ENCODE measurements at places on chromosomes 2 and 18.

GRCh38 chr18:74654638-74655037, 57.0 kb downstream of the ZNF407 start:
- DNase-seq, result no peak

DNA sequence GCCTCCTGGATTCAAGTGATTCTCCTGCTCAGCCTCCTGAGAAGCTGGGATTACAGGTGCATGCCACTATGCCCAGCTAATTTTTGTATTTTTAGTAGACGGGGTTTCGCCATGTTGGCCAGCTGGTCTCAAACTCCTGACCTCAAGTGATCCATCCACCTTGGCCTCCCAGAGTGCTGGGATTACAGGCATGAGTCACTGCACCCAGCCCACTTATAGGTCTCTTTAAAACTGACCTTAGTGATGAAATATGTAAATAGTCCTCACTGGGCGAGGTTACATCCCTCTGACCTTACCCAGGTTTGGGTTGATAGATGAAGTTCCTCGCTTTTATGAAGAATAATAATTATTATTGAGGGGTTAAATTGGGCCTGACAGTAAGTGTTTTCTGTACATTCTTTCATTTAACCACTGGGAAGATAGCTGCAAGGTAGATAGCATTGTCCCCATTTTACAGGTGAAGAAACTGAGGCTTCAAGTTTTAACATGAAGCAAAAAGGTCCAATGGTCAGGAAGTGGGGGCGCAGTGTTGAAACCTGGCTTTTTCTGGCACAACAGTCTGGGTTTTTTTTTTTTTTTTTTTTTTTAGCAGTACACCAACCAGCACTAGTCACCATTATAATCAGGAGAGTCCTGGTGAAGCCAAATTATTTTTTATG, 174.8 kb upstream of the EPAS1 start:
- no peak for DNase-seq

DNA sequence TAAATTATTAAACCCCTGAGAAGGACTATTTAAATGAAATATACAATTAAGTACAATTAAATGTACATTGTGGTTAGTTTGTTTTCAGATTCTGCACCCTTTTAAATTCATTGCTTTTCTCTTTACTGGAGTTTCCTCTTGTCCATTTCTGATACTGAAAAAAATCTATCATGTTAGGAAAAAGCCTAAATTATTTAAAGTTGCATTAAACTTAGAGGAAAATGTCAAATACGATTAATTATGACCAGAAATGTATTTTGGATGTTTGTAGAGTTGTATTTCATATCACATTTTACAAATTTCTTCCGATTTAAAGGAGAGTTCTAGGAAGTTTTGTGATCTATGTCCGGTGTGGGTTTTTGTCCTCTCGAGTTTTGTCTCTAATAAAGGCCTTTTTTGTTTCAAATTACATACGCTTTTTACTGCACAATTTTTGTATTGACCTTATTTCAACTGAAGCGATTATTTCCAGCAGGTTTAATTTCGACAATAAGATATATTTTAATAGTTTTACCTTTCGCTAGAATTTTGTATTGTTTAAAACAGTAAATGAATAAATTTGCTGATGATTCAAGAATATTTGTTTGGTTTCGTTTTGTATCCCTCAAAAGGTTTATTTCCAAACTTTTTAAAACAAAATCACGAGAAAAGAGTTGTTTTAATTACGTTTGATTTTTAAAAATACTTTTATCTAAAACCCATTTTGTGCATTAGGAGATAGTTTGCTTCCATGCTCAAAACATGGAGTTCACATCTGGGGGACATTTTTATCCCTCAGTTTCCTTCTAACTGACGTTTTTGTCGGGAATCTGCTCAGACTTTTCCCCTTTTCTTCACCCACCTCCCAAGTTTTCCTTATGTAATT, 3.3 kb upstream of the SATB2 start:
- no peak for DNase-seq

DNA sequence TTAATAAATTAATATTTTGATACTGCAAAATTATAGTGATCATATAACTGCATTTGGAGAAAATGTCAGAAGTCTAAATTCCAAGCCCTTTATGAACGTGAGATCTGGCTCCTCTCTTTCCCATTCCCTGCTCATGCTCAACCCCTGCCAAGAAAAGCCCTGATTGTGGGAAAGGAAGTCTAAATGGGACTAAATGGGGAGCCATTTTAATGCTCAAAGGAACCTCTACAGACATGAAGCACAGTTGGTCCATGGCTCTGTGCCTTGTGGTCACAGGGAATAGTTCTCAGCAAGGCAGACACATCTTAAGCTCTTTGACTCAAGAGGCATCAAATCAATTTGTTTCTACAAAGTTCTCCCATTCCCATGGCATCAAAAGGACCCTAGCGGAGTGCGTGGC, 29.3 kb upstream of the INSIG2 start:
- no peak for DNase-seq

Measured in stimulated activated CD8-positive, alpha-beta memory T cell treated with anti-CD3 and anti-CD28 coated beads, Interleukin-4, amount 100 ng/mL, for 1 hour (primary cell).